ENCODE measurements at places on chromosomes 2 and 18. TPM values are rescaled to one million over a fixed set of nuclear protein-coding genes. Genes with fewer than 3 reads are reported as not detected.

The LHCGR gene
- not detected for total RNA-seq

The CHRNG gene
- not detected for total RNA-seq

The TANC1 gene
- 55.5 TPM for total RNA-seq

The NBAS gene
- total RNA-seq: 50.2 TPM

- no peak for DNase-seq
Observed at GRCh38 chr2:98634406-98635092, 26.2 kb downstream of the UNC50 start.

Data from mucosa of descending colon (tissue), 3 donors.